Stimulated activated CD4-positive, alpha-beta T cell treated with anti-CD3 and anti-CD28 coated beads, Interleukin-2, amount 100 ng/mL, for 48 hours (primary cell): ENCODE measurements at places on chromosomes 13 and 19.

DNA sequence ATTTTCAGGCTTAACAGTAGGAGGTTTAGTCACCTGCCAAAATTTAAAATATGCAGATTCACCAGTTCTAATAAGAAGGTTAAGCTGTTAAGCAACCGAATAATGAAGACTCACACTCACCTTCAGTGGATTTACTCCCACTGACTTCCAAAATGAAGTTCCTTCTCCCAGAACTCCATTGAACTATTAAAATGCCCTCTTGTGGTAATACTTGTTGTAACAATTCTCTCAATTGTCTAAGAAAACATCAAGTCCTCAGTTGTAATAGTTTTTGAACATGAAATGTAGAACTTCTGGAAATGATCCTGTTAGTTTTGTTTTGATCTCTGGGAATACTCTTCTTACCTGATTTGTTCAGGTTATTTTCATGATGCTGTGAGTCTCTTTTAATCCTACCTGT is 522.0 kb upstream of the ATXN8OS start:
- no peak for DNase-seq

GRCh38 chr19:19407633-19407930 is 2.1 kb downstream of the GATAD2A start:
- DNase-seq: no peak

GRCh38 chr19:51568456-51568855 is 2.6 kb upstream of the ZNF175 start:
- no peak for DNase-seq

GRCh38 chr13:75838366-75839005 is 202.4 kb downstream of the LMO7 start:
- DNase-seq: no peak

DNA sequence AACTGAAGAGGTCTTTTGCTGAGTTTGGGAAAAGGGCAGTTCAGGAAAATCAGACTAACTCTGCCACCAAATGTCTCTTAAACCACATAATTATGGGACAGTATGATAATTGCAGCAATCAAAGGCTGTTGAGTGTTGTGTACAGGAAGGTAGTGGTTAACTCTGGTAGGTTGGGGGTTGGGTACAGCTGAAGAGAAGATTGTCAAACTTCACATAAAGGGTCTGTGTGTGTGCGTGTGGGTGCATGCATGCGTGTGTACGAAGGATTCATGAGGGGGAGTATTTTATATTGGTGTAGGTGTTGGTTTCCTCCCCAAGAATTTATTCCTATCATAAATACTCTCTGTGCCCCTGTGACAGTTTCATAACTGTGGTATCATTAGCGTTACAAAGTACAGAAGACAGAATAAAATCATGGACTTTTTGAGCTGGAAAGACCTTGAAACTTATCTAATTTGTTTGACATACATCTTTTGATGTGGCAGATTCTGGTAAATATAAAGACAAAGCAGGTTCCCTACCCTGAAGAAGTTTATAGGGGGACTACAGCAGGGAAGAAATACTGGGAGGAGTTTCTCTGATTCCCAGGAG is 94.1 kb downstream of the PCCA start:
- DNase-seq: no peak

DNA sequence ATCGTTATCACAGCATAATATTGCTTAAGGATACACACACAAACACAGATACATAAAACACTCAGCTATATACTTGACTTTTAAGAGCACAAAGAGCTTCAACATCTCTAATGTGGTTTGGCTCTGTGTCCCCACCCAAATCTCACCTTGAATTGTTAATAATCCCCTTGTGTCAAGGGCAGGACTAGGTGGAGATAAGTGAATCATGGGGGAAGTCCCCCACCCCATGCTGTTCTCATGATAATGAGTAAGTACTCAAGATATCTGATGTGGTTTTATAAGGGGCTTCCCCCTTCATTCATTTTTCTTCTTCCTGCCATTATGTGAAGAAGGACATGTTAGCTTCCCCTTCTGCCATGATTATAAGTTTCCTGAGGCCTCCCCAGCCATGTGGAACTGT is 481.4 kb downstream of the PCDH9 start:
- no peak for DNase-seq

- no peak for DNase-seq
These were observed 117.2 kb upstream of the MAB21L1 start for GRCh38 chr13:35593651-35594050.

DNA sequence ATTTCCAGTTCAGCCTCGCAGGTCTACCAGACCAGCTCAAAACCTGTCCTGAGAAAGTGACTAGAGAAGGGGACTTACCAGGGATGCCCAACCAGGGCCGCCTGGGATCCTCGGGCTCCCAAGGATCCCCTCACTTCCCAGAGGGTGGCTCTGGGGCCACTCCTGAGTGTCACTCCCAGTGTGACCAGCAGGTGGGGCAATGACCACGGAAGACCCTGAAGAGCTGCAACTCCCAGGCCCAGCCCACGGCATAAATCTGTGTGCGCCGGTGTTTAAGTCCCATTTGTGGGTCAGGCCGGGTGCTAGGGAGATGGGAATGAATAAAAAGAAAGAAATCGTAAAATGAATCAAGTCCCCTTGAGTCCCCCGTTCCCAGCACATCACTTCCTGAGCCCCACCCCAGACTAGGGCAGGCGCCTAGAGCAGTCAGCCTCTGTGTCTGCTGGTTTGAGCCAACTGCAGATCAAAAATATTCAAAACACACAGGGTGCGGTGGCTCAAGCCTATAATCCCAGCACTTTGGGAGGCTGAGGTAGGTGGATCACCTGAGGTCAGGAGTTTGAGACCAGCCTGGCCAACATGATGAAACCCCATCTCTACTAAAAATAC is 10.7 kb downstream of the PTGIR start:
- DNase-seq: peak; percentile 87

DNA sequence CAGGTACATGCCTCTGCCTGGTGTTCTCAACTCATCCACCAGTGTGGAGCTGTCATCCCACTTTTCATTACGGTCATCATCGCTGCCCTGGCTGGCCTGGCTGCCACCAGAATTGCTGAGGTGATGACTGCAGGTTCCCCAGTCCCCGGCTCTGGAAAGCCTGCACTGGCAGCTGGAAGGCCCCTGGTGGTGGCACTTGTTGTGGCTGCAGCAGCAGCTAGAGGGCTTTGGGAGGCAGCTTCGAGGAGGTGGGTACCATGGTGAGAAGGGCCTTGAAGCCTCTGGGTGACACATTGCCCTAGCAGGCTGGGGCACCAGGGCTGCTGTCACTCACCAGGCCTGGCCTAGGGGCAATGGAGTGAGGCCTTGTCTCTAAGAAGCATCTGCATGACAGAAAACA is 25.3 kb upstream of the ZNF14 start:
- DNase-seq: no peak

- DNase-seq: no peak
These were observed 167.0 kb upstream of the ZNF507 start for GRCh38 chr19:32178401-32178800.
